ENCODE measurements at places on chromosomes 7 and 10. TPM values are rescaled to one million over a fixed set of nuclear protein-coding genes. Genes with fewer than 3 reads are reported as not detected.
A peak's percentile ranks its signal among the peaks of the same experiment; 100 is the strongest.

DNA sequence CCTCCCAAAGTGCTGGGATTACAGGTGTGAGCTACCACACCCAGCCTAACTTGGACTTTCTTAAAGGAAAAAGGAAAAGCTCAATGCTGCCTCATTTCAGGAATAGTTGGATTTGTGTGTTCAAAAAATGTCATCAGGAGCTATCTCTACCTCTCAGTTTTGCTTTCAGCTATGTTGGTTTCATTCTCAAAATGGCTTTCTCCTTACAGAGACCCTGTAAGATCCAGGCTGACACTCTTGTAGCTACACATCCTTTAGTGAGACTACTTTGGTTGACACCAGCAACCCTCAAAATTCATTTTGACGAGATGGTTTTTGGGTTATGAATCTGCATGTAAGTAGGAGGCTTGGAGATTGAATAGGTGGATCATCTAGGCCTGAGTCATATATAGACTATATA lies 269.7 kb upstream of the SORCS1 start:
- H3K4me3 ChIP-seq: no peak overlapping the region
- no peaks in the 10 kb centered on the region for H3K36me3 ChIP-seq
- no peak overlapping the region for H3K27ac ChIP-seq
- H3K27me3 ChIP-seq: no peaks in the 10 kb centered on the region

AKR1C3 gene
- total RNA-seq: not detected

- no peaks in the 10 kb centered on the region for H3K36me3 ChIP-seq
- H3K4me1 ChIP-seq: no peaks in the 10 kb centered on the region
- no peak overlapping the region for H3K27ac ChIP-seq
- H3K27me3 ChIP-seq: peaks cover 4% of the 10 kb centered on the region
- DNase-seq: no peak
- H3K4me3 ChIP-seq: no peak overlapping the region
Observed at GRCh38 chr10:29766753-29767152, 132.0 kb upstream of the SVIL start.

DNA sequence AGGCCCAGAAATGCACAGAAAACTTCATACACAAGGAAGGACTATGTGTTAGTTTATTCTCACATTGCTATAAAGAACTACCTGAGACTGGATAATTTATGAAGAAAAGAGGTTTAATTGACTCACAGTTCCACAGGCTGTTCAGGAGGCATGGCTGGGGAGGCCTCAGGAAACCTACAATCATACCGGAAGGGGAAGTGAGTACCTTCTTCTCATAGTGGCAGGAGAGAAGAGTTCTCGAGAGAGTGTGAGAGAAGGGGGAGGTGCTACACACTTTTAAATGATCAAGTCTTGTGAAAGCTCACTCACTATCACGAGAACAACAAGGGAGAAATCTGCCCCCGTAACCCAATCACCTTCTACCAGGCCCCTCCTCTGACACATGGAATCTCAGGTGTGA lies 16.8 kb upstream of the RAMP3 start:
- no peak overlapping the region for H3K4me3 ChIP-seq
- peaks cover 13% of the 10 kb centered on the region for H3K27me3 ChIP-seq
- no peak for DNase-seq
- H3K4me1 ChIP-seq: peaks cover 13% of the 10 kb centered on the region
- H3K36me3 ChIP-seq: no peaks in the 10 kb centered on the region

FGF8 gene
- 0.35 TPM for total RNA-seq

SPDYE5 gene
- total RNA-seq: not detected

FGFR2 gene
- not detected for total RNA-seq

GRCh38 chr10:69220041-69220451 lies at the start of gene HKDC1:
Gene HKDC1, plus strand, starts transcription at chr10:69220332. Its CDS starts 104 bp downstream, at chr10:69220436.
- H3K27ac ChIP-seq: peak within 1 kb of the TSS; percentile 95
- DNase-seq: no peak
- no peaks in the 10 kb centered on the region for H3K27me3 ChIP-seq
- H3K36me3 ChIP-seq: no peaks in the 10 kb centered on the region
- peaks cover 38% of the 10 kb centered on the region for H3K4me1 ChIP-seq

GRCh38 chr10:29345144-29345909 lies 56.5 kb downstream of the LYZL1 start:
- no peaks in the 10 kb centered on the region for H3K36me3 ChIP-seq
- no peak for DNase-seq
- H3K4me1 ChIP-seq: peaks cover 8% of the 10 kb centered on the region
- peaks cover 14% of the 10 kb centered on the region for H3K27me3 ChIP-seq
- no peak overlapping the region for H3K4me3 ChIP-seq
- no peak overlapping the region for H3K27ac ChIP-seq

GRCh38 chr10:21150166-21150565 lies 253.1 kb upstream of the NEBL start:
- no peaks in the 10 kb centered on the region for H3K4me1 ChIP-seq
- H3K36me3 ChIP-seq: no peaks in the 10 kb centered on the region
- DNase-seq: no peak
- H3K27ac ChIP-seq: no peak overlapping the region
- no peak overlapping the region for H3K4me3 ChIP-seq
- no peaks in the 10 kb centered on the region for H3K27me3 ChIP-seq

DNA sequence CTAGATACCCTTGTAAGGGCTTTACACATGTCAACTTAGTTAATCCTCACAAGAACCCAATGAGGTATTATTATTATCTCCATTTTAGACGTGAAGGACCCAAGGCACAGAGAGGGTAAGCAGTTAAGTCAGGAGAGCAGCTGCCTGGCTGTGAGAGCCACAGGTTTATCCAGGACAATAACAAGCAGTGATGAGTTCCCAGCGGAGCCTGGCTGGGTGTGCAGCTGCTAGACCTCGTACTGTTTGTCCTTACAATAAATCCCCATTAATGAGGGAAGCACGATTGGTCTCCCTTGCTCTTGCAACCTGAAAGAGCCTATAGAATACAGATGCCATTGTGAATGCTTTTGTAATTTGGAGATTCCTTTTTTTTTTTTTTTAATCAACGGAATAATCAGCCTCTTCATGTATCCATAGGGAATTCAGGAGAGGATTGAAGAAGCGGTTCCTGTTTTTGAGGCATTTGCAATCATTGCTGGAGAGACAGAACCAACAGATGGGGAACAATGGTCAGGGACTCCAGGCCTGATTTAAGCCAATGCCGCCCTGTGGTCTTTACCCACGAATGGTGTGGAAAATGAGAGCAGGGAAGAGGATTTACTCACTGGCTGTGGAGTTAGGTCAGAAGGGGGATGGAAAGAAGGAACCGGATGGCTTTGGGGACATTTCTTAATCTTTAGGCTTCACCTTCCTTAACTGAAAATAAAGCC lies 12.3 kb upstream of the ASB4 start:
- H3K4me3 ChIP-seq: no peak overlapping the region
- H3K4me1 ChIP-seq: peaks cover 7% of the 10 kb centered on the region
- DNase-seq: no peak
- H3K27ac ChIP-seq: no peak overlapping the region
- H3K27me3 ChIP-seq: peaks cover 5% of the 10 kb centered on the region
- H3K36me3 ChIP-seq: no peaks in the 10 kb centered on the region

DNA sequence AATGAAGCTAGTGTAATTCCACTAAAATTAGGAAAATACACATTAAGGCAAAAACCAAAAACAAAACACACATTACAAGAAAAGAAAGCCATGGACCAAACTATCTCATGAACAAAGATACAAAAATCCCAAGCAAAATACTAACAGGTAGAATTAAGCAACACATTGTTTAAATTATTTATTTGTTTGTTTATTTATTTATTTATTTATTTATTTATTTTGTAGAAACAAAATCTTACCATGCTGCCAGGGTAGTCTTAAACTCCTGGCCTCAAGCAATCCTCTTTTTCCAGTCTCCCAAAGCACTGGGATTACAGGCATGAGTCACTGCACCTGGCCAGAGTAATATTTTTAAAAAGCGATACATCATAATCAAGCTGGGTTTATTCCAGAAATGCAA lies 6.8 kb upstream of the SLC29A3 start:
- DNase-seq: no peak
- H3K36me3 ChIP-seq: no peaks in the 10 kb centered on the region
- no peak overlapping the region for H3K4me3 ChIP-seq
- H3K27ac ChIP-seq: no peak overlapping the region
- peaks cover 20% of the 10 kb centered on the region for H3K4me1 ChIP-seq
- peaks cover 11% of the 10 kb centered on the region for H3K27me3 ChIP-seq

DNA sequence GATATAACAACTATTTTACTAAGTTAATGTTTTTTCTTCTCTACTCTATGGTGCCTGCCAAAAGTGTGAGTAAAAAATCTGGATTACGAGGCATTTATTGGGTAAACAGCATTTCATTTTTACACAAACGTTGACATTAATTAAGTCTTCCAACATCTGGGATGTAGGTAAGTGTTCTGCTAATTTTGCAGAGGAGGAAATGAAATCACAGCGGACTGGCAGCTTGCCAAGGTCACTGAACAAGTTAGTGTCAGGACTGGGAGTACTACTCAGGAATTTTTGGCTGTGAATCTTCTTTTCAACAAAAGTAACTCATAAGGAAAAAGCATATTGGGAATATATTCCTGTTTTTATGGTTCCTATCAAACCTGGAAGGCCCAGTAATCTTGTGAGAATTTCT lies 612.1 kb upstream of the FZD8 start:
- DNase-seq: no peak
- no peak overlapping the region for H3K4me3 ChIP-seq
- H3K27me3 ChIP-seq: no peaks in the 10 kb centered on the region
- no peaks in the 10 kb centered on the region for H3K4me1 ChIP-seq
- no peak overlapping the region for H3K27ac ChIP-seq

GRCh38 chr7:135425036-135425435 lies 84.9 kb downstream of the CNOT4 start:
- DNase-seq: no peak
- H3K4me3 ChIP-seq: no peak overlapping the region
- H3K27ac ChIP-seq: no peak overlapping the region
- H3K36me3 ChIP-seq: peaks cover 16% of the 10 kb centered on the region

Data from activated CD4-positive, alpha-beta T cell treated with anti-CD3 and anti-CD28 coated beads, Interleukin-2, amount 10 ng/mL, durations not matched to agents 24 days and 14 days (primary cell).